Common myeloid progenitor, CD34-positive (primary cell): ENCODE measurements at places on chromosomes 3 and 15.

DNA sequence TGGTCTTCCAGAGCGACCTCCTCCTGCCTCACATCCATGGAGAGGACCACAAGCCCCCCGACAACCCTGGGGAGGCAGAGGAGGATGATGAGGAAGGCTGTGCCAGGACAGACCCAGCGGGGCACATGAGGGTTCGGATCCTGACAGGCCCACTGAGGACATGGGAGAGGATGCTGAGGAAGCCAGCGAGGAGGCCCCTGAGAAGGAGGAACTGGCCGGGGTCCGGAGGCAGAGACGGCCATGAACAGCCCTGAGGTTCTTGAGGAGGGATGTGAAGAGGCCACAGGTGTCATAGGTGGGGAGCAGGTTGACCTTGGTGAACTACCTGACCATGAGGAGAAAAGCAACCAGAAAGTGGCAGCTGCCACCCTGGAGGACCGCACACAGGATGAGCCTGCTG lies 54.9 kb upstream of the WNT7A start:
- no peak for DNase-seq

- no peak for DNase-seq
Observed at GRCh38 chr15:37698679-37699078, 235.8 kb upstream of the TMCO5A start.

- no peak for DNase-seq
Observed at GRCh38 chr3:179719048-179719734, 66.4 kb downstream of the USP13 start.

GRCh38 chr3:165883863-165884478 lies 46.7 kb upstream of the BCHE start:
- DNase-seq, result peak; percentile 6

- no peak for DNase-seq
Observed at GRCh38 chr15:42171122-42171521, 14.7 kb upstream of the PLA2G4F start.

- no peak for DNase-seq
Observed at GRCh38 chr3:140724856-140725812, 47.3 kb downstream of the TRIM42 start.
